Activated naive CD8-positive, alpha-beta T cell treated with anti-CD3 and anti-CD28 coated beads, Interleukin-2, amount 10 ng/mL, durations not matched to agents 7 days and 5 days (primary cell): ENCODE measurements at places on chromosomes 2 and 18. TPM values are rescaled to one million over a fixed set of nuclear protein-coding genes. Genes with fewer than 3 reads are reported as not detected.

The TRIB2 gene
- 48.7 TPM for total RNA-seq

- DNase-seq: no peak
Measured at GRCh38 chr2:28398101-28398834, 5.6 kb downstream of the FOSL2 start.

GRCh38 chr2:37873229-37873628 lies 51.9 kb upstream of the RMDN2 start:
- DNase-seq: no peak

GRCh38 chr2:64212801-64213321 lies 68.6 kb upstream of the PELI1 start:
- no peak for DNase-seq

DNA sequence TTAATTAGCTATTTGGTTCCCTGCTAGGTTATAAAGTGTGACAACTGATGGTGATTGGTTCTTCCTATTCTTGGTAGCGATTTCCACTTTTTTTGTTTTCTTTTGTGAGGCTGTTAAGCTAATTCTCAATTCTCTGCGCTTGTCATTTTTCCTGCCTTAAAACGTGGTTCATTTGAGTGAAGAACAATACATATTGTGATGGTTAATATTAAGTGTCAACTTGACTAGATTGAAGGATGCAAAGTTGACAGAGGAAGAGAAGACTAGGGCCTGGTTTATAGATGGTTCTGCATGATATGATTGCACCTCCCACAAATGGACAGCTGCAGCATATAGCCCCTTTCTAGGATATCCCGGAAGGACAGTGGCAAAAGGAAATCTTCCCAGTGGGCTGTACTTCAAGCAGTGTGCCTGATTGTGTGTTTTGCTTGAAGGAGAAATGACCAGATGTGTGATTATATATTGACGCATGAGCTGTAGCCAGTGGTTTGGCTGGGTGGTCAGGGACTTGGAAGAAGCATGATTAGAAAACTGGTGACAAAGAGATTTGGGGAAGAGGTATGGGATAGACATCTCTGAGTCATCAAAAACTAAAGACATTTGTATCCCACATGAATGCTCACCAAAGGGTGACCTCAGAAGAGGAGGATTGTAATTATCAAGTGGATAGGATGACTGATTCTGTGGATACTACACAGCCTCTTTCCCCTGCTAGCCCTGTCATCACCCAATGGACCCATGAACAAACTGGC lies 39.4 kb upstream of the ZNF804A start:
- DNase-seq: no peak

- DNase-seq: no peak
Measured at GRCh38 chr18:27447930-27448329, 262.8 kb upstream of the CHST9 start.

The CYTIP gene
- total RNA-seq: 233 TPM

- peak; percentile 59 for DNase-seq
Measured at GRCh38 chr2:201257381-201257955, 2.9 kb upstream of the CASP8 start.

The C2orf72 gene
- total RNA-seq: 0.47 TPM

- no peak for DNase-seq
Measured at GRCh38 chr2:230947908-230948365, 22.9 kb upstream of the GPR55 start.

GRCh38 chr18:3110034-3110752 lies 97.2 kb upstream of the LPIN2 start:
- no peak for DNase-seq

- no peak for DNase-seq
Measured at GRCh38 chr2:579961-580360, 97.2 kb downstream of the TMEM18 start.

DNA sequence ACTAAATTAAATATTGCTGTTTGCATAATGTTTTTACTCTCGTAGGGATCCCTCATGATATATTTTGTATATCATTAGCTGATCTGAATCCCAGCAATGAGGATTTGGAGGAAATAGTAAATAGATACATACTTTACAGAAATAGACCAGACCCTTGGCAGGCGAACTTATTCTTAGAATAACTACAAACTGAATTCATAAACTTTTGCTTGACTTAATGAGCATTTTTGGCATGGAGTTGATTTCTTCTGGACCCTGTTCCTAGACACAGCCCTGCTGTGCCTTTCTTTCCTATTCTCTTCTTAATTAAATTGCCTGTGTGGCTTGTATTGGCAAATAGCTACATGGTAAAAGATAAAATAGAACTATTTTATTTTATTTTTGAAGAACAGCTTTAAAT lies 145.9 kb downstream of the GREB1L start:
- DNase-seq: no peak

The THAP4 gene
- total RNA-seq: 35.5 TPM

- DNase-seq: no peak
Measured at GRCh38 chr2:217222309-217222910, 362.5 kb upstream of the TNP1 start.

DNA sequence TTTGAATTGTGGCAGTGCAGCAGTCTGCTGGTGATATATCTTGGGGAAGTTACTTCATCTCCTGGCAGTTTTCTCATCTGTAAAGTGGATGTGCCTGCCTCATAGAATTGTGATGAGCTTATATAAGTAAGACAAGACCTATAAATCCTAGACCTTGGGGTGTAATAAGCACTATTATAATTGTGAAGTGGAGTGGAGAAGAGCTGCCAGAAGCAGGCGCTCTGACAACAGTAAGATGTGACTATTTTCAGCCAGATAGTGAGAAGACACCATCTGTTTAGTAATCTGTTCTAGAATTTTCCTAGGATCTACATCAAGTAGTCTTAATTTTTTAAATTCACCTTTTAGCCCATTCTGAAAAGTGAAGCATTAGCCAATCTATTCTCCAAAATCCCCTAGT lies 85.6 kb upstream of the TSPYL6 start:
- no peak for DNase-seq

DNA sequence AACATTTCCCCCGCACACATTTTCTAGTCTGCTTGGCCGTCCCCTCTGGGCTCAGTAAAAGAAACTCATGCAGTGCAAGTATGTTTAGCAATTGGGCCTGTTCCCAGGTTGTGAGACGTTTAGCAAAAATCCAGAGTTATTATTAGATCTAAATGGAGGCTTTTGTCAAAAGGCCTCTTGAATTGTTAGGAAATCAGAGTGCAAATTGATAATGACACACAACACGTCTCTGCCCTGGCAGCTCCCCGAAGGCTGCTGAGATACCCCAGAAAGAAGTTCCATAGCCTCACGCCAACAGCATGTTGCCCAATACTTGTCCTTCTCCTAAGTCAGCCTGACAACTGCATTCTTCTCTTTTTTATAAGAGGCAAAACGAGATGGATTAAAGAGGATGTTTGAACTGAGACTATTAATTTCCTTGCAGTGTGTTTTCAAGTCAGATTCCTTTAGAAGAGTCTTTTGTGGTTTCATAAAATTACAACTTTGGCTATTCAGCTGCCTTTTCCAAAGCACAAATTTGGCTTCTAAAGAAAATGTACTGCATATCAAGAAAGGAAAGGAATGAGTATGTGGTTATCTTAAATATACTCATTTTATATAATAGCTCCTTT lies 202.2 kb downstream of the TRIB2 start:
- no peak for DNase-seq

DNA sequence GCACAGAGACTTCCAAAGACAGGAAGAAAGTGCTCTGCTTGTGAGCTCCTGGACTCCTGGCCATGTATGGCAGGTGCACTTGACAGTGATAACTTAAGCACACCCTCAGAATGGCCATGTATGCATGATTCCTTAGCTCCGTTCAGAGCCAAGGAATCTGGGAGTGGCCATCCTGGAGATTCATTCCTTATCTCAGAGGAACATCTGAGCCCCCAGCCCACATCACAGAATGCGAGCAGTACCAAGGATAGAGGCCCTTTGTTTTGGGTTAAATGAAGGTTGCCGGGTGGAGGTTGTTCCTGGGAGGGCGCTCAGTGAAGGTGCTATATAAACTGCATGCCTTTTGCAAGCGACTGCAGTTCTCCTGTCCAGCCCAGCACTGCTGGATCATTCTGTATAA lies 26.9 kb downstream of the DIPK1C start:
- no peak for DNase-seq

The HOXD13 gene
- not detected for total RNA-seq

GRCh38 chr2:122999258-122999657 lies 1025.8 kb upstream of the CNTNAP5 start:
- no peak for DNase-seq

DNA sequence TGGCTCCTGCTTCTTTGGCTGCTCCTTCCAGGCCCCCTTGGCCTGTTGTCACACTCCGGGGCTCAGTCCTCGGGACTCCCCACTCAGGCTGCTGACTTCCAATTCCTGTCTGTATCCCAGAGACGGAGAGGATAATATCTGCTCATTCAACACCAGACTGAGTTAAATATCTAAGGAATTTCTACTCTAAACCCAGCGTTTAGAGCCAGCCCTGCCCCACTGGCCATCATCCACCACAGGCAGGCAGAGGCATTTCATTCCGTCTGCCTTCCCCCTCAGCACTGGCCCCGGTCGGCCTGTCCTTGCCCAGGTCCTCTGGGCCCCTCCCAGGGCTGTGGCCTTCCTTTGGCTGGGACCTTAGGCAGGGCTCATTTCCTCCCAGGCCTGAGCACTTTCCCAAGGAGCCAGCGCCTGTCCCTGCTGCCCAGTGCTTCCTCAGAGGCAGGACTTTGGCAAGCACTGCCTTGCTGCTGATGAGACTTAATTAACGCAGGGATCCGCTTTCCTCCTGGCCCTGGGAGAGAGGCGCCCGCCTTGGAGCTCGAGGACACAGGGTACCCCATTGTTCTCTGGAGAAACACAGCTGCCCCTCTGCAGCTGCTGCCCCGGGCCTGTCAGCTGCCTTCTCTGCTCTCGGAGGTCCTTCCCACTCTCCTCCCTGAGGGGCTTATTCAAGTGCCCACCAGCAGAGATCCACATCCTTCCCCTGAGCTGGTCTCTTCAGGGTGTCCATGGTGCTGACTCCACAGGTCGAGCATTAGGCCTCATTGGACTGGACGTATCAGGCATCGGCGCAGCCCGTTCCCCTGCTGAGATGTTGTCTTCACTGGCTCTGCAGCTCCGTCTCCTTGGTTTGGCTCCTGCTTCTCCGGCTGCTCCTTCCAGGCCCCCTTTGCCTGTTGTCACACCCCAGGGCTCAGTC lies 42.8 kb downstream of the ATOH8 start:
- no peak for DNase-seq

- DNase-seq: no peak
Measured at GRCh38 chr2:60671966-60672365, 84.1 kb upstream of the PAPOLG start.

- no peak for DNase-seq
Measured at GRCh38 chr2:163466331-163467250, 269.2 kb downstream of the FIGN start.

The CNGA3 gene
- not detected for total RNA-seq

DNA sequence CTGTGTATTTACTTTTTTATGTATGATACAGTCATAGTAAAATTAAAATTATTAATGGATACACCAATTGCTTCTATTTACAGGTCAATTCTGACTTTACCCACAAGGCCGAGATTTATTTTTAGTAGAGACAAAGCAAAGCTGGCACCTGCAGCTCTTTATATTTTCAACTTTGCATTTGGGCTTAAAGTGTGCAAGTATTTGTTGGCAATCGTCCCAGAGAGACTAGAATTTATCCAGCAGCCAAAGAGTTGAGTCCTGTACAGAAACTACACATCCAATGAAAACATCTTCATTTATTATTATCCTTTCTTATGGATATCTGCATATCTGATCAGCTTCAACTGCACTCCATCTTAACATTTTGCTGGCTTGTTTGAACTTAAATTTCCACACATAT lies 485.6 kb downstream of the SOX11 start:
- no peak for DNase-seq

The TUBA3E gene
- not detected for total RNA-seq

GRCh38 chr2:9423922-9424272 lies 443 bp downstream of the CPSF3 start:
- DNase-seq: no peak

DNA sequence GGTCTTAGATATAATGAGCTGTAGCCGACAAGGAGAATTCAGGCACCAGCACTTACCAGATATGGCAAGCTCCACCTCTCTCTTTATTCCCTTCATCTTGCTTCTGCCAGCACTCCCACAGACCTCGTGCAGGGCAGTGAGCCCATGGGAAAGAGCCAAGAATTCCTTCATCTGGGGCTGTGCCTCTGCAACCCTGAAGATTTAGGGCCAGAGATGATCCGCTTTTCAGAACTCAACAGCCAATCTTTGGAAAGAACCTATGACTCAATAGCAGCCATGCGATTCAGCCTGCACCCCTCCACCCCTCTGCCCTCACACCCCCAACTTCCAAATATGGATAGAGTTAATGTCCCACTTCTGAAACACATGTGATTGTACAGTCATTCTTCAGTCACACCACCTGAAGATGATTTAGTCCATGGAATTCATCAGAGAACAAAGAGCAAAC lies 533.7 kb upstream of the TNP1 start:
- no peak for DNase-seq

- no peak for DNase-seq
Measured at GRCh38 chr2:132668987-132669907, 758 bp downstream of the LYPD1 start.

- DNase-seq: no peak
Measured at GRCh38 chr2:233481368-233482142, 85.0 kb downstream of the USP40 start.

GRCh38 chr2:39646267-39646666 lies 19.4 kb upstream of the TMEM178A start:
- DNase-seq: no peak

DNA sequence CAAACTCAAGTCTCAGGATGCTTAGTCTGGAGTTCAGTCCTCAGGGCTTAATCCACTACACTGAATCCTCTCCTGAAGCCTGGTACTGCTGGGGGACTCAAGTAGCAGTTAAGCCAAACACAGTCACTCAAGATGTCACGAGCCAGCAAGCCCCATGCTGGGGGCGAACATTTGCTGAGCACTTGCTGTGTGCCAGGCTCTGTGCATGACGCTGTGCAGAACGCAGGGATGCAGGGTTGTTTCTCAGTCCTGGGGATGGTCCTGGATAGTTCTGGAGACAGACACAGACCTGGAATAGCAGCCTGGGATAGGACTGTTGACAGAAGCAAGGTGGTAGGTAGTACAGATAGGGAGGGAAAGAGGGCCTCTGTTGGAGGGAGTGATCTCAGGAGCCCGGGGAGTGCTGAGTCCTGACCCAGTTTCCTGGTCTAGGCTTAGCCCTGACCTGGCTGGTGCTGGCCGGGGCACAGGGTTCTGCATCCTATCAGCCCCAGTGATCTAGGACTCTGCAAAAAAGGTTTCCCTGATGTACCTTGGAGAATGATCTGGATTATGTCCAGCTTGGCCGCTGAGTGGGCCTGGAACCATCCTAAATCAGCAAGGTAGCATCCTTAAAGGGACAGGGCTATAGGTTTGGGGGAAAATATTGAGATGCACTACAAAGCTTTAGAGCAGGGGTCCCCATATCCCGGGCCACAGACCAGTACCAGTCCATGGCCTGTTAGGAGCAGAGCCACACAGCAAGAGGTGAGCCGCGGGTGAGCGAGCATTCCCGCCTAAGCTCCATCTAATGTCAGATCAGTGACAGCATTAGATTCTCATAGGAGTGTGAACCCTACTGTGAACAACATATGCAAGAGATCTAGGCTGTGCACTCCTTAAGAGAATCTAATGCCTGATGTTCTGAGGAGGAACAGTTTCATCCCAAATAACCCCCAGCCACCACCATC lies 54.7 kb upstream of the OTOF start:
- no peak for DNase-seq

The HOXD9 gene
- not detected for total RNA-seq
